Fibroblast of villous mesenchyme (primary cell): ENCODE measurements at places on chromosomes 12 and 14. TPM values are rescaled to one million over a fixed set of nuclear protein-coding genes. Genes with fewer than 3 reads are reported as not detected.

Gene GPX2
- total RNA-seq = not detected in 2 replicates

Gene LRP1
- total RNA-seq = 228 and 277 TPM in 2 replicates

Gene ART4
- total RNA-seq = under 0.01 TPM in 2 replicates

Gene TMEM119
- 83.3 and 186 TPM in 2 replicates for total RNA-seq

Gene C1QL4
- under 0.01 TPM in 1 of 2 replicates, not detected in the other for total RNA-seq

Gene PALS1
- total RNA-seq = 18.4 and 38.4 TPM in 2 replicates

Gene LRTM2
- not detected in 2 replicates for total RNA-seq

Gene CLEC9A
- total RNA-seq = not detected in 2 replicates

Gene MANSC4
- not detected in 2 replicates for total RNA-seq

Gene SLC10A1
- not detected in 2 replicates for total RNA-seq

Gene INHBC
- under 0.01 TPM in 1 of 2 replicates, not detected in the other for total RNA-seq
